ENCODE measurements at places on chromosomes 3 and 15. TPM values are rescaled to one million over a fixed set of nuclear protein-coding genes. Genes with fewer than 3 reads are reported as not detected.

DNA sequence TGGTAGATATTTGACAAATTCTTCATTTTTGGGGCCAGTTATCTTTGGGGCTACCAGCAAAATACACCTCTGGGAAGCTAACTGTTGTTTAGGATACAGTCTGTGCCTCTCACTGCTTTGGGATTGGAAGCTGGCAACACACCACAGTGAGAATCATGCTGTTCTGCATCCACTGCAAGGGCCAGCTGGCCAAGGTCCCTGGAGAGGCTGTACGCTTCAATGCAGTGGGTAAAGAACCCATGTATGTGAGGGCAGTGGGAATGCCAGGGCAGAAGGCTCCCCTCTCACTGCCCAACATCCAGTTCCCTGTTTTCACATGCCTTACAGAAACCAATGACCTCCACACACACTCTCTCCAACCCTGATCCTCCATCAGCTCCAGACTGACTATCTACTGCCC, 20.1 kb downstream of the ZDHHC3 start:
- no peak for DNase-seq

GRCh38 chr3:54863786-54864185, 64.1 kb downstream of the LRTM1 start:
- DNase-seq = no peak

The RARRES1 gene
- polyA plus RNA-seq = 1.6 TPM

GRCh38 chr3:33425453-33425852, 14.8 kb downstream of the UBP1 start:
- no peak for DNase-seq

GRCh38 chr15:99474909-99475753, 90.7 kb upstream of the MEF2A start:
- no peak for DNase-seq

The ULK3 gene
- polyA plus RNA-seq = 27.5 TPM

The ACTC1 gene
- 0.89 TPM for polyA plus RNA-seq

Measured in liver (tissue), 10 donors.